ENCODE measurements at places on chromosomes 4 and X.

DNA sequence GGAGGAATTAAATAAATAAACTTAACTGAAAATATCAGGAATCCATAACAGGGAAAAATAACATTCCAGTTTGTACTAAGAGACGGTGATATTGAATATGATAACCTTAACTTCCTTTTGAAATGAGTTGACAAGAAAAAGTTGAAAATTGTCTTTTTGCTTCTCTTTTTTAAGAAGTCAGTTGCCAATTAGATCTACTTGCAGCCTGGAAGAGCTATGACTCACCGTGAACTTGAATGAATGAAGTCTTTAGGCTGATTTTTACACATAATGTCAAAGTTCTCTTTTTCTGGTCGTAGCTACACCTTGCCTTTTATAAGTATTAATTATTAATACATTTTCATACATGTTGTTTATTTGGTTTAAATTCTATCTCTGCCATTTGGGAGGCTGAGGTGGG lies 94.4 kb upstream of the HPGD start:
- no peak for DNase-seq

- no peak for DNase-seq
Measured at GRCh38 chr4:6252051-6252450, 17.6 kb upstream of the WFS1 start.

DNA sequence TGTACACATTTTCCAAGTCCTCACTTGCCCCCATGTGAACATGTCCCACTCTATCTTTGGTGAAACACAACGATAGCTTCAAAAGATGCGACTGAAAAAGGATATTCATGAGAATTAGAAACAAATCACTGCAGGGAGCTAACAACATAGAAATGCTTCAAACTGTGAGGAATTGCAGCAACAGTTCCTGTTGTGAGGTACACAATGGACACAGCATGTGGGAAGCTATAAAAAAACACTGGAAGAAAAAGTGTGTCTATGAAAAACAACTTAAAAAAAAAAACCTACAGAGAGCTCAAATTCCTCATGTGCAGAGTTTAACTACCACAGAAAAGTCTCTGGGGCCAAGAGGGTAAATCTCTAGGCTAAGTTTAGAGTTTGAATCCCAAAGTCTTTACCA lies 51.6 kb upstream of the BLTP1 start:
- DNase-seq = no peak

- no peak for DNase-seq
Measured at GRCh38 chr4:12036450-12036849, 607.8 kb upstream of the HS3ST1 start.

DNA sequence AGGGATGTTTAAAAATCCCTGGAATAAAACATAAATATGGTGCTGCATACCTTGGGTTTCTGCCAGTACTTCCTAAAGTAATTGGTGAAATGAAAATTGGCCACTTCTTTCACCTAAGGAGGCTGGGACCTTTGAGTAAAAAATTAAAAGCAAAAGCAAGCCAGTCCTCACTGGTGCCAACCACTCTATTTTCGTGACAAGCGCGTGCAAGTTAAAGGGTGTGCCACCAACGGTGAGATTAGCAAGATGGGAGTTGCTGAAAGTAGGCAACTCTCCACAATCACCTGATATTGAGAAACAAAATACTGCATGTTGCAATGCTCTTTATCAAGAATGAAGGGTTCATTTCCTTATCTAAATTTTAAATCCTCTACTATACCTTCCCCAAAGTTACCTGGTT lies 19.7 kb upstream of the RTL9 start:
- DNase-seq = no peak

GRCh38 chr4:48484494-48485168 lies 1.5 kb downstream of the SLC10A4 start:
- no peak for DNase-seq

- no peak for DNase-seq
Measured at GRCh38 chr4:169626331-169627282, 6.2 kb downstream of the CLCN3 start.

DNA sequence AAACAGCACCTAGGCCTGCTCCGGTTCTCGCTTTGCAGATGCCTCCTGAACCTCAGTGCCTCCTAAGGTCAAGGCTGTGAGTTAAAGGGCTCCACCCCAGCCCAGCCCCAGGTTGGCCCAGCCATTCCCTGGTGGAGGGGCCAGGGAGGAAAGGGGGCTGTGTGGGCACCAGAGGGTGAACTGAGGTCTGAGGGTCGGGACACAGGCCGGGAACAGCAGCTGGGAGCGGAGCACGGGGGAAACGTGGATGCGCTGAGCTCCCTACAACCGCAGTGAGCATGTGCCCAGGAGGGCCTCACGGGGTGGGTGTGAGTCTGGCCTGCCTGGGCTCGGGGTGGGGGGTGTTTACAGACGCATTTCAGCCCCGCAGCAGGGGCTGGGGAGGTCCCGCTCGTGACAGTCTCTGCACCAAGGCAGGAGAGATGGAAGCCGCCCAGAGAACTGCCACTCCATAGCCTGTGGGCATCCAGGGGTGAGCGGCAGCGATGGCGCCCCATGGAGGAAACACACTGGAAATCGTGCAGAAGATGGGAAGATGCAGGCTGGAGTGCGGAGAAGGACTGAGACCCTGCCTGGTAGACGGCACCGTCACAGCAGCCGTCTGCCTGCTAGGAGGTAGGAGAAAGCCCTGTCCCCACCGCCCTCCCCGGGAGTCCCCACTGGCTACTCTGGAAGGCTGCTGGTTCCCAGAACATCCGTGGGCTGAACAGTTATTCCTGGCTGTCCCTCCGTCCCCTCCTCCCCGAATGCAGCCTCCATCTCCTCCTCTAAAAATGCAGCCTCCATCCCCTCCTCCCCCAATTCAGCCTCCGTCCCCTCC lies 9.9 kb upstream of the SLC25A6 start:
- DNase-seq = no peak

- DNase-seq = no peak
Measured at GRCh38 chr4:99965674-99966350, 15.7 kb upstream of the H2AZ1 start.

DNA sequence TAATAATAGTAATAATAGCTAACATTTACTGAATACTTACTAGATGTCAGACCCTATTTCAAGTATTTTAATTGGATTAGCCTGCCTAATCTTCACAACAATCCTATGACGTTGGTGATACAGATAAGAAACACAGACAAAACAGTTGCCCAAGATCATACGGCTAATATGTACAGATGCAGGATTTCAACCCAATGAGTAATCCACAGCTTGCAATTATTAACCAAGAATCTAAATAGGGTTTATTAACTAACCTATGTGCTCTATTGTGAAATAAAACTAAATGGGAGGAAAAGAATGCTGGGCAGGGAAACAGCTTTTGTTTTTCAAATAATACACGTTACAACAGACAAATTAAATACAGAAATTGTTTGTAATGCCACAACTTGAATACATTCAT lies 23.4 kb downstream of the FBXO8 start:
- DNase-seq = no peak

GRCh38 chr4:134078230-134078914 lies 123.2 kb downstream of the PABPC4L start:
- DNase-seq = no peak

GRCh38 chrX:53288189-53288588 lies 6.8 kb upstream of the IQSEC2 start:
- DNase-seq = no peak

DNA sequence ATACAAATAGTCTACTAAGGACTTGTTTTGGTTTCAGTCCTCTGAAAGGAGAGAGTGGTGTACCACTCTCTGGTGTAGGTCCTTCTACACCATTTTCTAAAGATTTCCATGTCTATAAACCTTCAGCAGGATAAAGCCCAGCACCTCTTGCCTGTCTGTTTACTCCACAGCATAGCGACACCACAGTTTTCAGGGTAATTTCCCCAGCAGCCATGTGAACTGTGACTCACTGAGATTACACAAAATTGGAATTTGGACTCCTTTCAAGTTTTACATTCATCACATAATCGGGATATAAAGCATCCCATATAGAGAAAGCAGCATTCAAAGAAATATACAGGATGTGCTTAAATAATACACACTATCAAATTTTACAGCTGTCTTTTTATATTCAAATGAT lies 229.6 kb downstream of the PRDM5 start:
- no peak for DNase-seq

DNA sequence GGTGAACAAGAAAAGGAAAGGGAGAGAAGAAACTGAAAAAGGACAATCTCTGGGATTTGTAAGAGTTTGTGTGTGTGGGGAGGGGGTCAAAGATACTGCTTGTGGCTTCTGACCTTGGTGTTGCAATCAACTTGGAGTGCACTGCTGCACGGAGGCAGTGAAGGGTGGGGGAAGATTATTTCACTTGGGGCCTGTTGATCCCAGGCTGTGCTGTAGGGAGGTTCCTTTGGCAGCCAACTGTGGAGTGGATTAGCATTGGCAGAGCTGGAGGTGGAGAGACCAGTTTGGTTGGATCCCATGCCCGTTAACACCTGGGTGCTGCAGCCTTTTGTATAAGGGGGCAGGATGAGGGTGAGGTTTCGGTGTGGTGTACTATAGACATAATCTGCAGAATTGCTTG lies 38.2 kb downstream of the AFF1 start:
- no peak for DNase-seq

DNA sequence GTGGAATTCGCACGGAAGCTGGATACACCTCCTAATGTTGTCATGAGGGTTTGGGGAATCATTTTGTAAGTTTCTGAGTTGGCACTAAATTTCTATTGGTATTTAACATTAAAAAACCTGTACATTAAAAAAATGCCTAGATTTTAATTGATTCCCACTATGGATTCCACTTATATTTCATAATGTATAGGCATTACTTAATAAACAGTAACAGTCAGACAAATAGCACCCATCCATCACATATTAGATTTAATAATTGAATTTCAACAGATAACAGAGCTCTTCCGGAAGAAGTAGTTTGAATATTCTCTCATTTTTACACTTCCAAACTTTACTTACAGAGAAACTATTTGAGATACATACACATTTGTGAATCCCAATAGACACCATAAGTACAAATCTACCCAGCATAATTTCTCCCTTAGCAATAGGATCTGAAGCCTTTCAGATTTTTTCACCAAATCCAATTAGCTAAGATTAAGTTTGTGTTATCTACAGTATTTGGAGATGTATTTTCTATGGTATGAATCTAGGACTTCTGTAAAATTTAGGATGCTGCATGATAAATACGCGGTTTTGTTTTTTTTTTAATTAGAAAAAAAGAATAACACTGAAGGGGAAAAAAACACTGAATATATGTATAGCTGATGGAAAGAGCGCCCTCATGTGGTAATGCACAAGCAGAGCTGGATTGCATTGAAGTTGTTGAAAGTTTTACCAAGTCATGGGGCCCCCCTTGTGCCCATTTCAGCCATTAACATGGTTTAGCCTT lies 12.2 kb upstream of the ODAM start:
- DNase-seq = no peak

DNA sequence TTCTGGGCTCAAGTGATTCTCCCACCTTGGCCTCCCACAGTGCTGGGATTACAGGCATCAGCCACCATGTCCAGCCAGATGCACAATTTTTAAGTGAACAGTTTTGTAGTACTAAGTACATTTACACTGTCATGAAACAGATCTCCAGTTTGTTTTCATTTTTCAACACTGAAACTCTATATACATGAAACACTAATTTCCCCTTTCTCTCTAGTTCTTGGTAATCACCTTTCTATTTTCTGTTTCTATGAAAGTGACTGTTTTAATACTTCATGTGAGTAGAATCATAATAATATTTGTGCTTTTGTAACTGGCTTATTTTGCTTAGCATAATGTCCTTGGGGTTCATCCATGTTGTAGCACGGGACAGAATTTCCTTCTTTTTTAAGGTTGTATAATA lies 237.4 kb downstream of the CAMK2D start:
- DNase-seq = no peak

DNA sequence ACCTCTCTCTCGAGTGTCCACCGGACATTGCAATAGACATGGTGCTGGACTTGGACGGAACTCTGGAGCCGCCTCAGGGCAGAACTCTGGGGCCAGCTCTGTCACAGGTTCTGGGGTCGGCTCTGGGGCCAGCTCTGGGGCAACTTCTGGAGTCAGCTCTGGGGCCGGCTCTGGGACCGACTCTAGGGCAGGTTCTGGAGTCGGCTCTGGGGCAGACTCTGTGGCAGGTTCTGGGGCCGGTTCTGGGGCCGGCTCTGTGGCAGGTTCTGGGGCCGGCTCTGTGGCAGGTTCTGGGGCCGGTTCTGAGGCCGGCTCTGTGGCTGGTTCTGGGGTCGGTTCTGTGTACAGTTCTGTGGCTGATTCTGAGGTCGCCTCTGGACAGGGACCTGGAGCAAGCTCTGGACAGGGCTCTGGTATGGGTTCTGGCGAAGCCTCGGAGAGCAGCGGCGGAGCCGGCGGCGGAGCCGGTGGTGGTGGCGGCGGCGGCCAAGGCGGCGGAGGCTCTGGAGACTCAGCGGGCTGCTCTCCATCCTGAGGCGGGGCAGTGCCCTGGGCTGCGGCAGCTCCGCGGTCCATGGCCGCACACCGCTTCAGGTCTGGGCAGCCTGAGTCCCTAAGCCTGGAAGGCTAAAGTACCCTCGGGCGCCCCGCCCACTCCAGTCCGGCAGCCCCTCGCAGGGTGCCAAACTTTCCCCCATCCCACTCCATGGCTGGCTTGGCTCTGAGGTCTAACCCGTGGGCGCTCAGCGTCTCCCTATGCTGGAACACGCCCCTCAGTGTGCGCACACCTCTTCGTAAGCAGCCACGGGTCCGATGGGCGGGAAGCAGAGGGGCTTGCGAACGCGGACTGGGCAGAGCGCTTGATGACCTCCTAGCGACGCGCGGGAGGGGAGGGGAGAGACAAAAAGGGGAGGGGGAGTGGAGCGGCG lies at the start of gene DGKK:
DGKK (minus strand) TSS at position 723 of the 929 bp plus-strand sequence; CDS start at position 576, 147 bp downstream.
- DNase-seq = no peak

- DNase-seq = no peak
Measured at GRCh38 chrX:123851079-123851478, 8.8 kb upstream of the XIAP start.

GRCh38 chrX:53324803-53325202 lies 43.4 kb upstream of the IQSEC2 start:
- DNase-seq = no peak

DNA sequence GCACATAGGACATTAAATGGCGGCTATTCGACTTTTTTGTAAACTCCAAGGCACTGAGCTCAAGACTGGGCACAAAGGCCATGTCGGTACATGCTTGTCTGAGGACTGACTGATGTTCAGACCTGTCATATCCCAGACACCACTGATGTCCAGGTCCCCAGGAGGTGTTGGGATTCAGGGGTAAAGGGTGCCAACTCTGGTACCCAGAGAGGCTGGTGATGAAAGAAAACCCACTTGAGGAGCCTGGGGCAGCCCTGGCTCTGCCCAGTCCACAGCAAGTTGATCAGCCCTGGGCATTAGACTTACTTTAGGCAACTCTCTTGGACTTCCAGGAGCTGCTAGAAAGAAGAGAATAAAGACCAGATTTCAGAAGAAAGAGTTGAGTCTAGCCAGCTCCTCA lies 18.7 kb downstream of the SASH3 start:
- no peak for DNase-seq

- DNase-seq = no peak
Measured at GRCh38 chrX:149280011-149280410, 225.1 kb downstream of the IDS start.

GRCh38 chrX:119686087-119686691 lies 6.8 kb downstream of the SEPTIN6 start:
- DNase-seq = no peak
